GM06990 (cell line): ENCODE measurements at places on chromosomes 11 and 22.

DNA sequence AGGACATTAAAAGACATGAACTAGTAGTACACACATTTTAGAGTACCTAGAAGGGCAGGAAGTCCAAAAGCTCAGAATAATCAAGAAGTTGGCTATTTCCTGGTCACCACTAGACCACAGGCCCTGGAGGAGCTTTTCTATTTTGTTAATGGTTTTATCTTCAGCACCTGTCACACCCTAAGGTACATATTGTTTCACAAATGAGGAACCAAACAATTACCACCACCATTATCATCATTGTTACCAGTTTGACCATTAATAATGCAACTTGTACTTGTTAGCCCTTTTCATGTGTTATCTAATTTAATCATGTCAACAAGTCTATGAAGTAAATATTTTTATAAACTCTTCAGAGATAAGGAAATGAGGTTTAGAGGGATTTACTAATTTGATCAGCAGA lies 4.9 kb downstream of the MRPL48 start:
- DNase-seq, result no peak

- DNase-seq, result no peak
Observed at GRCh38 chr22:20847318-20847822, 11.2 kb downstream of the PI4KA start.

GRCh38 chr22:46776876-46777608 lies 14.6 kb downstream of the TBC1D22A start:
- no peak for DNase-seq

DNA sequence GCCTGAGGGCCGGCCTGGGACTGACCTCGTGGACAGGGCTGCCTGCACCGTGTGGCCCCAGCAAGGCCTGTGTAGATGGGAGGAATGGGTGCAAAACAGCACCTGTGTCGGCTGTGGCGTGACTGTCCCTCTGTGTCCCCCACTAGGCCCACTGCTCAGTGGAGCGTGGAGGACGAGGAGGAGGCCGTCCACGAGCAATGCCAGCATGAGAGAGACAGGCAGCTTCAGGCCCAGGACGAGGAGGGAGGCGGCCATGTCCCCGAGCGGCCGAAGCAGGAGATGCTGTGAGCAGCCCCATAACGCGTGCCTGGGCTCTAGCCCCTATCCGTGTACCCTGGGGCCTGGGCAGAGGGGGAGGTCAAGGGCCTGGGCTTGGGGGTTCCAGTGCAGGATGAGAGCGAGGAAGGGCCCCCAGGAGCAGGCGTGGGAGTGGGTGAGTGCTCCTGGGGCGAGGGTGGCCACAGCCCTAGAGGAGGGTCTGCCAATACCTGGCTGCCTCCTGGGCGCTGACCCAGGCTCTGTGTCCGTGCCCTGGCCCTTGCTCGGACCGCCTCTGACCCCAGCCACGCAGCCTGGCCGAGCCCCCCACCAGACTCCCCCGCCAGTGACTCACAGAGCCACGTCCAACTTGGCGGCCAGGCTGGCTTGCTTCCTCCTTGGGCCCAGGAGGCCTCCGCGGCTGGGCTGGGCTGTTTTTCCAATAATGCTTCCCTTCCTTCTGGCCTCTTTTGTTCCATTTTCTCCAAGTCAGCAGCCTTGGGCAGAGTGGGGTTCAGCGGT lies 11.6 kb downstream of the PRR33 start:
- no peak for DNase-seq

- DNase-seq, result no peak
Observed at GRCh38 chr11:82864268-82864667, 36.0 kb downstream of the PRCP start.

DNA sequence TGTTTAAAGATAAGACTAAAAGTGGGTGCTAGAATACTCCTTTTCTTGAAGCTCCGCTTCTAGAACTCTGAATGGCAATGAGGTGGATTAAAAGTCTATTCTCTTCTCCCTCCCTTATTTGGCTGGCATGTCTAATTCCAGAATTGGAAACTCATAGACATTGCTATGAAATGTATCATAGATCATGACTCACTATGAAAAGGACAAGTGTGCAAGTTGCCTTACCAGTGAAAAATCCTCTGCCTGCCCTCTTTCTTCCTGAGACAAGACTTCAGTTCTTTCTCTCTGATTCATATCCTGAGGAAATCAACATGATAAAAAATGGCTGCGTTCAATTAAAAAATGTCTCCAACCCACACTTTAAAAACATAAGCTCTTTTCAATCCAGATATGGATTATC lies 73.2 kb upstream of the BLID start:
- DNase-seq, result no peak

- DNase-seq, result no peak
Observed at GRCh38 chr22:26162926-26163325, 6.3 kb upstream of the SEZ6L start.

- DNase-seq, result no peak
Observed at GRCh38 chr11:45934580-45935318, 12.3 kb downstream of the LARGE2 start.

DNA sequence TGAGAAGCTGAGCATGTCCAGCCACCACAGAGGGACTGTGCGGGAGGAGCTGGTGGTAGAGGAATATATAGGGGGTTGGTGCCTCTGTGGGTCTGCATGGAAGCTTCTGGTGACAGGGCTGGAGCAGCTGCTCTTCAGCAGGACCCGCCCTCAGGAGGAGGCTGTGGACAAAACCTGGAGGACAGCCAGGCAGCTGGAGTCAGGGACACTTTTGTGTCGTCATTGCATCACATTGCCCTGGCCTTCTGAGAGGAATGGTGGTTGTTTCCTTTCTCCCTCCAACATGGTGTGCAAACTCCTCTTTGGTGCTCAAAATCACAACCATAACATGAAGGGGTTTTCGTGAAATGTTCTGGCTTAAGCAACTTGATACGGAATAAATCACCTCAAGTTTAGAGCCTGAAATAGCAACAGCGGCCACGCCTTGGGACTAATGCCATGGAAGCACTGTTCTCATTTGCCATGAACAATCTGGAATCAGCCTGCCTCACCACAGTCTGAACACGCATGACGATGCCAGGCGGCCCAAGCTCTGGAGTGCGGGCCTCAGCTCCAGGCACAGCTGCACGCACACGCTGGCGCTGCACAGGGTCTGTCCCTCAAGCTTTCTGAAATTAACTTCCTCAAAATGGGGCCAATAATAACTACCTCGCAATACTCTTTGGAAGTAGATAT lies 17.1 kb upstream of the CSRP3 start:
- DNase-seq, result no peak

GRCh38 chr11:132312161-132312560 lies 941.7 kb downstream of the NTM start:
- peak; percentile 26 for DNase-seq

GRCh38 chr11:9821008-9821752 lies 157.3 kb downstream of the SWAP70 start:
- DNase-seq, result no peak

DNA sequence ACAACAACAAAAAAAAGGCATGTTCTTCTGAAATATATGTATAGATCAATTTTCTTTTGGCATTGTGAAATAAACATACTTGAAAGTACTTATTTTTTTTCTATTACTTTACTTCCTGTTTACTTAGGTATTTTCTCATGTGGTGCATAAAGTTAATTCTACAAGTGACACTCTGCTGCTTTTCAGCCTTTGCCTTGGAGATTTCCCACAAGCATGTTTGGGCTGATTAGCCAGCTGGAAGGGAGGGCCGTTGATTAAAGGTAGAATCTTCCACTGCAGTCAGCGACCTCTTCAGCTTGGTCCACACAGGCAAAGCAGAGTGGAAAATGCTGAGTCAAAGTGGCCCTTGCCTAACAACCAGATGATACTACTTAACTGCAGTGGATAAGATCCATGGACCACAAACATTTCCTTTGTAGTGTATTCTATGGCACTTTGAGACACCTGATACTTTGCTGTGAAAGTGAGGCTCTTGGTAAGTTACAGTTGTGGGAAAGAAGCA lies 176.0 kb downstream of the ARHGAP42 start:
- no peak for DNase-seq

GRCh38 chr11:57341250-57341808 lies 3.2 kb downstream of the P2RX3 start:
- DNase-seq, result no peak

DNA sequence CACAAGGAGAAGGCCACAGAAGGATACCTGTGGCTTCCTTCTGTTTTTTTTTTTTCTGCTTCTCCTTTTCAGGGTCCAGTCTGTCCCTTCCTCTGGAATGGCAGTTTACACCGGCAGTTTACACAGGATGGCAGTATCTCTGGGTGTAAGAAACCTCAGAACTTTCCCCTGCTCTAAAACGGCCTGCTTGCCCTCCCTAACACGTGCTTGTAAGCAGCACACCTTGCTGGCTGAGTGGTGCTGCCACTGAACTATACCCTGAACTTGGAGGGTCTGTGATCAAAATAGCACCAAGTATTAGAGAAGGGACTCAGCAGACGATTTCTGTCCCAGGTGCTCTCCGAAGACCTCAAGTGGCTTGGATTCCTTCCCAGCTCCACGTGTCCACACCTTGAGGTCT lies 904 bp upstream of the OPCML start:
- no peak for DNase-seq

GRCh38 chr11:71530602-71531001 lies 3.5 kb downstream of the KRTAP5-7 start:
- DNase-seq, result no peak

DNA sequence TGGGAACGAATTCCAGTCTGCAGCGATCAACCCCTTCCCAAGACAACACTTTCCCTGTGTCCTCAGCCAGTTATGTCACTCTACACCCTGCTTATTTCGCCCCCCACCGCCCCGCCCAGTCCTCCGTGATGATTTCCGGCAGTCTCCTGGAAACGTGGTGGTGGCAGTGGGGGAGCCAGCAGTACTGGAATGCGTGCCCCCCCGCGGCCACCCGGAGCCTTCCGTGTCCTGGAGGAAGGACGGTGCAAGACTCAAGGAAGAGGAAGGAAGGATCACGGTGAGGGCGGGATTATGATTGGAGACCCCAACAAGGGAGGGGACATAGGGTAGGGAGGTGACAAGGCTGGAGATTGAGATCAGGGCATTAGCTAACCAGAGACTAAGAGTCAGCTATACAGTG lies 4.1 kb downstream of the ROBO3 start:
- no peak for DNase-seq

DNA sequence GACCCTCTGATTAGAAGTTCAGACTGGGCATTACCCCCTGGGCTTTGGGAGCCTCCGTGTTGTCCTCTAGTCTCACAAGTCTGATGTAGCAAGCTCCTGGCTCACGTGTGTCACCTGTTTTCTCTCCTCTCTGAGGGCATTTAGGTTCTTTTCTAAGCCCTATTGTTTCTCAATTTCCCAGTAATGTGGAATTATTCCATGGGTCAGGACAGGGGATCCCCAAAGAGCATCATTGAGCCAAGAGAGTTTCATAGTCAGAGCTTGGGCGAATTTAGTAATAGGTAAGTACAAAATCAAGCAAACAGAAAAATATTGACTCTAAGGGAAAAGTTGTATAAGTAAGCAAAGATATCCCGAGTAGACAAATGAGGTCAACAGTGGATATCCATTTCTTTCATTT lies 57.3 kb downstream of the PPP6R2 start:
- DNase-seq, result no peak

DNA sequence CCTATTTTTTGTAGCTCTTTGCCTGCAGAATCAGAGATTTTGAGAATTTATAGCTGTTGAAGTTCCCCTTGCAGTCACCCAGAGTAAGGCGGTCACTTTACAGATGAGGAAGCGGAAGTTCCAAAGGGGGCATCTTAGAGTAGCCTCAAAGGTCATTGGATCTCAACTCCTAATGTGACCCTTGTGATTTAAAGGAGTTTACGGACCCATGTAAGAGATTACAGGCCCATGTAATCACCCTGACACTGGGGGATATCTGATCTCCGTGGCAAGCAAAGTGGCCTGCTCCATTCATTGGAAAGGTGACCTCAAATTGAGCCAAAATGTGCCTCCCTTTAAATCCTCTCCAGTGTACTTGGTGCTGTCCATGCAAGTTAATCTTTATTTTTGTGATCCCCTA lies 15.7 kb downstream of the P2RX3 start:
- DNase-seq, result no peak

- no peak for DNase-seq
Observed at GRCh38 chr22:21942407-21943343, 10.0 kb downstream of the PPM1F start.

GRCh38 chr11:96523656-96524055 lies 133.8 kb downstream of the JRKL start:
- DNase-seq, result no peak

DNA sequence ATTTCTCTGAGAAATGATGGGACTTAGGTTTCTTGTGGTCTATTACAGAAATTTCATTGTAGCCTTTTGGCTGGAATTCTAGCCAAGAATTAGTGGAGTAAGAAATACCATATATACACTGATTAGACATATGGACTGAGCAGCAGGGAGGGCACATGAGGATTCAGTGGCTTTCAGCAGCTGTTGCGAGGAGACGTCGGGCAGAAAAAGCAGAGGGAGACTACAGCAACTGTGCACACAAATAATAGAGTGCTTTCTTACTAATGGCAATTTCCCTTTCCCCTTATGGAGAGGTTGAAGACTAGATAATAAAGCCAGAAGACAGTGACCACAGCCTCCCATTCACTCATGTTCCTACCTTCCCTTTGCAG lies 35.4 kb upstream of the CCDC34 start:
- DNase-seq, result no peak

GRCh38 chr11:76794371-76795289 lies 11.5 kb downstream of the TSKU start:
- no peak for DNase-seq

GRCh38 chr11:46421257-46421880 lies 29.8 kb upstream of the CHRM4 start:
- no peak for DNase-seq

- no peak for DNase-seq
Observed at GRCh38 chr11:117221775-117222517, 9.9 kb downstream of the PCSK7 start.

GRCh38 chr11:70203751-70204465 lies 812 bp downstream of the FADD start:
- peak; percentile 69 for DNase-seq

- DNase-seq, result no peak
Observed at GRCh38 chr11:87961606-87962005, 213.6 kb downstream of the RAB38 start.

DNA sequence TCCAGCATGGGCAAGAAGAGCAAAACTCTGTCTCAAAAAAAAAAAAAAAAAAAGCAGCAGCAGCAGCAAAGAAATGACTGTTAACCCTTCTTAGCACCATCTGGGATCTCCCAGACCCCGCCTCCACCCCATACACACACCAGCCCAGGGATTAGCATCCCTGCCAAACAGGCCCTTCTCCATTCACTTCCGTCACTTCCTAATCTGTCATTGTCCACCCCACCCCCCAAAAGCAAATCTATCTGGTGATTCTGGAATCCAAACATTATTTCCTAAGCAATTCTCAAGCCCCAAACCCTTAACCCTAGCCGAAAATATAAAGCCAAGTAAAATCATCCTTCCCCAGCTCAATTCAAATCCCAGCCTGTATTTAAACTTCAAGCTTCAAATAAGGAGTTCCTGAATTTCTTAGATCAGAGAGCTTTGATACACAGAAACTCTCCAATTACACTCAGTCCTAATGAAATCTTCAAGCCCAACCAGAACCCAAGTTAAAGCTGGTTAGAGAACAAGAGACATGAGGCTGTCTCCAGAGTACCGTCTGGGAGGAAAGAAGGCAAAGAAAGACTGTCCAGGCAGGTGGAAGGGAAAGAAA lies 6.0 kb upstream of the AHNAK start:
- no peak for DNase-seq

GRCh38 chr22:40803321-40803720 lies 15.8 kb downstream of the SLC25A17 start:
- no peak for DNase-seq

GRCh38 chr11:34793666-34794065 lies 122.5 kb downstream of the APIP start:
- no peak for DNase-seq
